Breast epithelium (tissue), 4 donors: ENCODE measurements at places on chromosomes 2 and 18. TPM values are rescaled to one million over a fixed set of nuclear protein-coding genes. Genes with fewer than 3 reads are reported as not detected.

Gene RAMP1
- total RNA-seq: 8.2 TPM

Gene FEV
- total RNA-seq: not detected

Gene ACKR3
- total RNA-seq: 23.6 TPM

Gene ANKRD62
- not detected for total RNA-seq

Gene FIGN
- total RNA-seq: 5.0 TPM

Gene PTPRN
- 0.44 TPM for total RNA-seq

Gene SIX3
- not detected for total RNA-seq

DNA sequence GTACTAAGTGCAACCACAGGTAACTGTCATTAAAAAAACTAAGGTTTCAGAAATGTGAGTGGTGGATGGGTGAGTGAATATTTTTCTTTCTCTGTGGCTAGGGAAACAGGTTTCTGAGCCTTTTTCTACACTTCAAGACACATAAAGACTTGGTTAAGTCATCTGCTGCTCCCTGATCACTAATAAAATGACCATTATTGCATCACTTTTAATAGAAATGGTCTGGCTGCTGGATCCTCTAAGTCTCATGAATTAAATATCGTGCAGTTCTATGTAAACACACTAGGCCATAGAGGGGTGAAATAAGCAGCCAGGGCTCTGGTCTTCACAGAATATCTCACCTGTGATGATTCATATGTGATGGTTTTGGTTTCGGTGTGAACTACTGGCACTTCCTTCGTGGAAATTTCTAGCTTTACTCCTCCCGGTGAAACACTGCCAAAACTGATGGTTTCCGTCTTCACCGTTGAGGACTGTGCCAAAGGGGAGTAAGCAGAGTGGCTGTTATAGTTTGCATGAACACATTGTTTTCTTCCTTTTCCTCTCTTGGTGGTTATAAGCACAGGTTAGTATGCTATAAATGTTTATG, 100.4 kb upstream of the ZBTB14 start:
- DNase-seq: no peak
- no peaks in the 10 kb centered on the region for H3K27me3 ChIP-seq
- no peak overlapping the region for H3K27ac ChIP-seq
- no peaks in the 10 kb centered on the region for H3K4me1 ChIP-seq
- no peak overlapping the region for H3K4me3 ChIP-seq
- H3K36me3 ChIP-seq: no peaks in the 10 kb centered on the region

- no peak for DNase-seq
- no peaks in the 10 kb centered on the region for H3K27me3 ChIP-seq
- no peaks in the 10 kb centered on the region for H3K36me3 ChIP-seq
- no peak overlapping the region for H3K4me3 ChIP-seq
- no peaks in the 10 kb centered on the region for H3K4me1 ChIP-seq
Measured at GRCh38 chr2:221442128-221442527, 130.0 kb downstream of the EPHA4 start.

GRCh38 chr2:153163055-153163454, 315.5 kb downstream of the RPRM start:
- no peaks in the 10 kb centered on the region for H3K36me3 ChIP-seq
- no peaks in the 10 kb centered on the region for H3K27me3 ChIP-seq
- no peak for DNase-seq
- H3K27ac ChIP-seq: no peak overlapping the region

DNA sequence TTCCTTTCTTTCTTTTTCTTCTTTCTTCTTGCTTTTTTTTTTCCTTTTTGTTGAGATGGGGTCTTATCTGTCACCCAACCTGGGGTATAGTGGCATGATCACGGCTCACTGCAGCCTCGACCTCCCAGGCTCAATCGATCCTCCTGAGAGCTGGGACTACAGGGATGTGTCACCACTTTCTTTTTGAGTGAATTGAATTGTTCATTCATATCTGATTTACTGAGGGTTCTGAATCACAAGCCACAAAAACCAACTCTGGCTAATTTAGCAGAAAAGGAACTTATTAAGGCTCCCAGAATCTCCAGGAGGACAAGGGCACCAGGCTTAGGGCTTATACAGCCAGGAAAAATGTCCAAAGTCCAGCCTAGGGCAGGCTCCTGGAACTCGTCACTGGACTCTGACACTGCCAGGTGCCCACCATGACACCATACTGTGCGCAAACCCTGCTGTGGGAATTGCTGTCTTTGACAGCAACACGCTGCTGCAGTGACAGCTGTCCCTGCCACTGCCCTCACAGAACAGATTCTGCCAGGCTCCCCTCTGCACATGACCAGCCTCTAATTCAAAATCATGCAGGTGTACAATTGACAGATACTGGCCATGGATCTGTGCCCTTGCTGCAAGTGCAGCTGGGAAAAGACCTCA, 42.9 kb upstream of the EML6 start:
- no peaks in the 10 kb centered on the region for H3K4me1 ChIP-seq
- H3K4me3 ChIP-seq: no peak overlapping the region
- H3K36me3 ChIP-seq: no peaks in the 10 kb centered on the region
- no peak for DNase-seq
- H3K27me3 ChIP-seq: no peaks in the 10 kb centered on the region
- no peak overlapping the region for H3K27ac ChIP-seq

- no peak for DNase-seq
- no peak overlapping the region for H3K4me3 ChIP-seq
- H3K4me1 ChIP-seq: no peaks in the 10 kb centered on the region
- no peaks in the 10 kb centered on the region for H3K36me3 ChIP-seq
Measured at GRCh38 chr2:207128867-207129266, 36.9 kb downstream of the KLF7 start.

DNA sequence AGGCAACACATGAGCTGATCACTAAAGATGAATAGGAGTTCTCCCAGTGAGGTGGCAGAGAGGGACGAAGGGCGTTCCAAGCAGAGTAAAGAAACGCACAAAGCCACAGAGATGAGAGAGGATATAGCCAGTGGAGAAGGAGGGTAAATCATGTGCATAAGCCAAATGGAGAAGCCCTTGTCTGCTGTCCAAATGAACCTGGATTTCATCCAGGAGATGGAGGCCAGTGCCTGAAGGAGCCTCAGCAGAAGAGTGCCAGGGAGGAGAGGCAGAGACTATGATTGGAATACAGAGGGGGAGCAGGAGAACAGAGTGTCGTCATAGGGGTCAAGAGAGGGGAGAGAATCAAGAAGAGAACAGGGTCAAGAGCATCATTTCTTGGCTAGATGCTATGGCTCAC, 48.9 kb upstream of the STPG4 start:
- no peaks in the 10 kb centered on the region for H3K36me3 ChIP-seq
- no peaks in the 10 kb centered on the region for H3K4me1 ChIP-seq
- no peak for DNase-seq
- no peaks in the 10 kb centered on the region for H3K27me3 ChIP-seq
- no peak overlapping the region for H3K4me3 ChIP-seq

DNA sequence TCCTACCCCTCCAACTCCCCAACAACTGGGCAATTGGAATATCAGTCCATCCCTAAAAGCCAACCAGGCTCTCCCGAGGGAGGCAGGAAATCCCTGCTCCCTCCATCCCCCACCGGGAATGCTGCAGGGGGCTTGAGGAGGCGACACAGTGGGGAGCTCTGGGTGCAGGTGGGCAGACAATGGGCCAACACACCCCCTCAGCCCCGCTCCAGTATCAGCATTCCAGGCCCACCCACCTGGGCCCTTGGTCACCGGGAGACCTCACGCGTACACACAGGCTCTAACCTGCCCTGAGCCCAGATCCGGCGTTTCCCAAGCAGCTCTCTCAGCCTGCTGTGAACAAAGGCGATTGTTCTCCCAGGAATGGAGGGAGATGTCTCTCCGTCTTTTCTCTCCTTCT, 37.6 kb upstream of the FZD7 start:
- peak; percentile 75 for DNase-seq
- no peaks in the 10 kb centered on the region for H3K36me3 ChIP-seq
- peak overlapping the region; percentile 94 for H3K27ac ChIP-seq

- no peak overlapping the region for H3K4me3 ChIP-seq
- no peaks in the 10 kb centered on the region for H3K27me3 ChIP-seq
- no peak for DNase-seq
Measured at GRCh38 chr2:151482171-151482725, 72.5 kb downstream of the RIF1 start.

GRCh38 chr2:48343571-48344440, 186.1 kb upstream of the STON1 start:
- H3K27me3 ChIP-seq: no peaks in the 10 kb centered on the region
- H3K36me3 ChIP-seq: no peaks in the 10 kb centered on the region
- H3K4me1 ChIP-seq: no peaks in the 10 kb centered on the region
- H3K4me3 ChIP-seq: no peak overlapping the region
- no peak overlapping the region for H3K27ac ChIP-seq

GRCh38 chr18:47247416-47248114, 3.9 kb downstream of the SKOR2 start:
- H3K4me1 ChIP-seq: no peaks in the 10 kb centered on the region
- peak overlapping the region; percentile 15 for H3K4me3 ChIP-seq
- H3K36me3 ChIP-seq: no peaks in the 10 kb centered on the region
- no peak overlapping the region for H3K27ac ChIP-seq
- no peak for DNase-seq

DNA sequence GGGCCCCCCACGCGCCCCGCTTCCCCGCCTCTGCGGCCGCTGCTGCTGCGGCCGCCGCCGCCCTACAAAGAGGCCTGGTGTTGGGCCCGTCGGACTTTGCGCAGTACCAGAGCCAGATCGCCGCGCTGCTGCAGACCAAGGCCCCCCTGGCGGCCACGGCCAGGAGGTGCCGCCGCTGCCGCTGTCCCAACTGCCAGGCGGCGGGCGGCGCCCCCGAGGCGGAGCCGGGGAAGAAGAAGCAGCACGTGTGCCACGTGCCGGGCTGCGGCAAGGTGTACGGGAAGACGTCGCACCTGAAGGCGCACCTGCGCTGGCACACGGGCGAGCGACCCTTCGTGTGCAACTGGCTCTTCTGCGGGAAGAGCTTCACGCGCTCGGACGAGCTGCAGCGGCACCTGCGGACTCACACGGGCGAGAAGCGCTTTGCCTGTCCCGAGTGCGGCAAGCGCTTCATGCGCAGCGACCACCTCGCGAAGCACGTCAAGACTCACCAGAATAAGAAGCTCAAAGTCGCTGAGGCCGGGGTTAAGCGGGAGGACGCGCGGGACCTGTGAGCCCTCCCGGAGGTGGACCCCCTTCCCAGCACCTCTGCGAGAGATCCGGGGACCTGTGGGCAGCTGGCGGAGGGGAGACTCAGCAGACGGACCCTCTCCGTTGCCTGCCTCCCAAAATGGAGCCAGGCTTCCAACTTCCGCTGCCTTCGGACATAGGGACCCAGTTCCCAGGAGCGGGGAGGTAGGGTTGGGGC, 1.9 kb downstream of the SP5 start:
- H3K36me3 ChIP-seq: no peaks in the 10 kb centered on the region
- H3K27ac ChIP-seq: peak overlapping the region; percentile 12
- H3K4me1 ChIP-seq: peaks cover 25% of the 10 kb centered on the region
- peaks cover 60% of the 10 kb centered on the region for H3K27me3 ChIP-seq
- DNase-seq: no peak
